T-helper 1 cell (primary cell): ENCODE measurements at places on chromosomes 5 and 9.

- no peak for DNase-seq
These were observed 21.7 kb downstream of the SLC6A18 start for GRCh38 chr5:1246711-1247431.

- peak; percentile 45 for DNase-seq
These were observed 130.3 kb downstream of the CDC42SE2 start for GRCh38 chr5:131394128-131394527.

DNA sequence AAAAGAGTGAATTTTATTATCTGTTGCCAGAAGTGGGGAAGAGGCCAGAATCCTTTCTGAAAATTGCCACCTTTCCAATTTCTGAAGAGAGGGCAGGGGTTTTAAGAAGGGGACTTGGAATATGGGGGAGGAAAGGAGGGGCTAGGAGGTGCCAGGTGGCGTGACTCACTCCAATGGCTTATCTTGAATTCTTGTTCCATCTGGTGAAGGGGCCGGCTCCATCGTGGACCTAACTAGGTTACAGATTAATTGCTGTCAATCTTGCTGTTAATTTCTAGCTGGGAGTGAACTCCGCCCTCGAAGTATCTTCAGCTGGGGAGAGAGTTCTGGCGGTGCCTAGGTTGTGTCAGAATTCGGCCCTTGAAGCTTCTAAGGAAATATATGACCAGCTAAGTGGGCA is 138.7 kb downstream of the YTHDC2 start:
- DNase-seq = no peak

GRCh38 chr9:114357360-114357759 is 27.7 kb downstream of the ORM2 start:
- no peak for DNase-seq

DNA sequence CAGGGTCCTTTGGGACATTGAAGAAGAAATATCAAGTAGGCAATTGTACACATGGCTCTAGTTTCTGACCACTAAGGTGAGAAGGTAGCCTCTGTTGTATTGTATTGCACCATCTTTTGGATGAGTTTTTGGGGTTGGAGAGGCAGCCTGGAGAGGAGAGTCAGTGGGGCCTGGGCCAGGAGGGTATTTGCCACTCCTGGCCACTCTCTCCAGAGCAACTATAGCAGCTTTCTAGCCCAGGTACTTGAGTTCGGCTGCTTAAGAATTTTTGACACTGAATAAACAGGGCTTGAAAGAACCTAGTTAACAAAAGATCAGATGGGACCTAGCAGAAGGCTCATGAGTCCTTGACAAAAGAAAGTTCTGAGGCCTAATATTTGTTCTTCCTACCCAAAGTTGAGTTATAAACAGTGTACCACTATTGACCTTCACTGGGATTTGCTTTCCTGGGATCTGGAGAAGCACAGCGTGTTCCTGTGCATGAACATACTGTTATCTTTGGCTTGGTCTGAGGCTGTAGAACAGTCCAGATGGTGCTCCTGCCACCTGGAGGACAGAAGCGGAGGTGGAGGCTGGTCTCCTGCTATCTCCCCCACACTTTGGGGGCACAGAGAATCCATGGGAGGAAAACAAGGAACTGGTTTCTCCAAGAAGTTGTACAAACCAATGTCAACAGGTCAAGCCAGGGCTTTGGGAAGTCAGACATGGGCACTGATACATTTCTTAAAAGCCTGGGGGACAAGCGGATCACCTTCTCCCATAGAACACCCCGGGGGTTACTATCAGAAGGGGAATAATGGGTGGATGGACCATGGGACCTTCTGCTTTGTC is 110.4 kb upstream of the LIFR start:
- no peak for DNase-seq

DNA sequence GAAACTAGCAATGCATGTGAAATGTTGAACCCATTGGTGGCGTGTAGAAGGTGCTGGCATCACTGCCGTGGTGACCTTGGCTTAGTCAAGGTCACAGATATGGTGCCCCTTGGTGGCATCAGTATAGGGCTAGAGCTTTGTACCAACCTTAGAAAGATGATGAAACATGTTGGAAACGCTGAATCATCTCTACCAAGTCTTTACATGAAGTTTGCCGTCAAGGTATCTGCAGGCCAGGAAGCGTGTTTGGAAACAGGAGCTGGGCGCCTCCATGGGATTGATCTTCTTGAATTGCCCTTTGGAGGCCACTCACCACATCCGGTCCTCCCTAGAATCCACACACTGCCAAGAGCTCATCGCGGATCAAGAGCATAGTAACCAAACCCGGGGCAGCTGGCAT is 16.9 kb upstream of the BOD1 start:
- no peak for DNase-seq

DNA sequence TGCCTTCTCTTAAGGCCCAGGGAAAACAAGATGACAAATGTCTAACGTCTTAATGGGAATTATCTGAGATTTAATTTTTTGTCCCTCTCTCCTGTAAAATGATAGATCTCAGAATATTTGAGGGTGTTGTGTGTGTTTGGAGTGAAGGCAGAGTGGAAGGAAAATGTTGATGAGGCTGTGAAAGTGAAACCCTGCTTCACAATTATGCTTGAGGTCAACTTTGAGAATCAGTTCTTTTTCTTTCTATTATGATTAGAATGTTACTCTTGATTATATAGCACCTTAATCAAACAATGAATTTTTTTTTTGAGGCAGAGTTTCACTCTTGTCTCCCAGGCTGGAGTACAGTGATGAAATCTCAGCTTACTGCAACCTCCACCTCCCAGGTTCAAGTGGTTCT is 5.5 kb upstream of the LOX start:
- DNase-seq = no peak

- DNase-seq = no peak
These were observed 25.7 kb upstream of the CDKN2AIPNL start for GRCh38 chr5:134437340-134437846.

- no peak for DNase-seq
These were observed 63.5 kb downstream of the MPDZ start for GRCh38 chr9:13215791-13216554.

GRCh38 chr5:66992547-66992946 is 204.1 kb downstream of the CD180 start:
- DNase-seq = no peak

DNA sequence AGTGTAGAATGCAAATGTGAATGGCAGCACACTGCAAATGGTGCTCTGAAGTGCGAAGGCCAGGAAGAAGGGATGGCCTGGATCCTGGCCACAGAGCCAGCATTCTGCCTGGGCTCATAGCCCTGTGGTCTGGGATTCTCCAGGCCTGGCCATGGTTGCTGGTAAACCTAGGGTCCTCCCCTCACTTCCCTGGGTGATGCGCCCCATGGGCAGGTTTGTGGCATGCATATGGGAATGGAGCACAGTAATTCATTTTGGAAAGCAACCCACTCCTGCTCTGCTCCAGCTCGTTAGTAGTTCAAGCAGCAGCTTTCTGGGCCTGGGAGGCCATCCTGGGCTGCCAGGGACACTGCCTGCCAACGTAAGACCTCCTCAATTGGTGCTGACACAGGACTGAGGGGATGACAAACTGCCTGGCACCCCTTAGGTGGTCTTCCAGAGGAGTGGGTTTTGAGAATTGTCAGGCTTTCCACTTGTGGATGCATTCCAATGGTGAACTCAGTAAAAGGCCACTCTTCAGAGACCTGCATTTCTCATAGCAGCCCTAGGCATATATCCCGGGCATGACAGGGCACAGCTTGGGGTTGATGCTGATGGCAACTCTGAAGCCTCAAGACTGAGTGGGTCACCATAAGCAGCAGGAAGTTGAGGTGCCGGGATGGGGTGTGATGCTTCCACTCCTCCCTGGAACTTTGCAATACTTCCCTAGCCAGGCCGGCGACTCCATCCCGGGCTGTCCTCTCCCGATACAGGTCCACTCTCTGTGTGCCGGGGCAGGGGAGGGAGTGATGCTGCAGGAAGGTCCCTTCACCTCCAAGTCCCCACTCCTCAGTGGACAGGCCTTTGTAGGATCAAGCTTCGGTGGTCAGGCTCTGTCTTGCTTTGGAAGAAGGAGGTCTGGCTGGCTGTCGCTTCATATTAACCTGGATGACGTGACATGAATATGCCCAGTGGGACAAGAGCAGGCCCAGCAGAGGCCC is 1.2 kb upstream of the SLC25A48 start:
- no peak for DNase-seq

GRCh38 chr9:4152101-4152600 is 147.7 kb downstream of the GLIS3 start:
- DNase-seq = no peak

DNA sequence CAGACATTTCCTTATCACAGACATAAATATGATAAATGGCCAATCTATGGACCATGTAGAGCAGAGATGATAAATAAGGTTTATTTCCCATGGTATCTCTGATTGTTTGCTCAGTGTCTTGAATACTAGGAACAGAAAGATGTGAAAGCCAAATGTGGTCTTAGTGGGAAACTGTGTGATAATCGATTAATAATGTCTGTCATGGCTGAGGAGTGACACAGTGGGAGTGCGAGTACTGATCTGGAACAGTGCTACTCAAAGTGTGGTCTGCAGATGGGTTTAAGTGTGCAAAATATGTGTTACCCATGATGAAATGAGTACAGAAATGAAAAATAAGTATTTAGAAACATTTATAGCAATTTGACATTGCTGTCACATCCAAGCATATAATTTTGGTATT is 92.5 kb downstream of the PTTG1 start:
- DNase-seq = no peak

DNA sequence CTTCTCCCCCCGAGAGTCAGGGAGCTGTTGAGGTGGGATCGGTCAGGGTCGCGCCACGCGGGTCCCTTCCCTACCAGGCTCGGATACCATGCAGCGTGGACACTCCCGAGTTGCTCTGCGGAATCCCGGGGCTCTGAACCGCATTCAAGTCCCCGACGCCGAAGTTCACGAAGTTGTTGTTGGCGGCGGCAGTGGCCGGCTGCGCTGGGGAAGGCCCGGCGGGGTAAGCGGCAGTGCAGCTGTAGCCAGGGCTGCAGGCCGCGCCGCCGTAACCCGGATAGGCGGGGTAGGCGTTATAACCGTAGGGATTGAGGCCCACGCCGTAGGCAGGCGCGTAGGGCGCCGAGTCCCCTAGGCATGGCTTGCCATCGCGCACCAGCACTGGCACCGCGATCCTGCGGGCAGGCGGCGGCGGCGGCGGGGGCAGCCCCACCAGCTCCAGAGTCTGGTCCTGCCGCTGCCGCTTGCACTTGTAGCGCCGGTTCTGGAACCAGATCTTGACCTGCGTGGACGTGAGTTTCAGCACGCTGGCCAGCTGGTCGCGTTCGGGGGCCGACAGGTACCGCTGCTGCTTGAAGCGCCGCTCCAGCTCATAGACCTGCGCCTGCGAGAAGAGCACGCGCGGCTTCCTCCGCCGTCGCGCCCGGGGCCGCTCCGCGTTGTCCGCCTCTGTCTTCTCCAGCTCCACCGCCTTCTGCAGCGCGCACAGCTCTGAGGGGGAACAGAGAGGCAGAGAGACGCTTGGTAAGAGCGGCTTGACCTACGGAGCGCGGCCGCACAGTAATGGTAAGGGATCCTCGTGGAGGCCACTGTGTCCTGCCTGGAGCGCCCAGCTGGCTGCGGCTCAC is 2.3 kb downstream of the NKX2-5 start:
- no peak for DNase-seq

GRCh38 chr9:130104491-130105193 is 50.9 kb downstream of the GPR107 start:
- DNase-seq = no peak

DNA sequence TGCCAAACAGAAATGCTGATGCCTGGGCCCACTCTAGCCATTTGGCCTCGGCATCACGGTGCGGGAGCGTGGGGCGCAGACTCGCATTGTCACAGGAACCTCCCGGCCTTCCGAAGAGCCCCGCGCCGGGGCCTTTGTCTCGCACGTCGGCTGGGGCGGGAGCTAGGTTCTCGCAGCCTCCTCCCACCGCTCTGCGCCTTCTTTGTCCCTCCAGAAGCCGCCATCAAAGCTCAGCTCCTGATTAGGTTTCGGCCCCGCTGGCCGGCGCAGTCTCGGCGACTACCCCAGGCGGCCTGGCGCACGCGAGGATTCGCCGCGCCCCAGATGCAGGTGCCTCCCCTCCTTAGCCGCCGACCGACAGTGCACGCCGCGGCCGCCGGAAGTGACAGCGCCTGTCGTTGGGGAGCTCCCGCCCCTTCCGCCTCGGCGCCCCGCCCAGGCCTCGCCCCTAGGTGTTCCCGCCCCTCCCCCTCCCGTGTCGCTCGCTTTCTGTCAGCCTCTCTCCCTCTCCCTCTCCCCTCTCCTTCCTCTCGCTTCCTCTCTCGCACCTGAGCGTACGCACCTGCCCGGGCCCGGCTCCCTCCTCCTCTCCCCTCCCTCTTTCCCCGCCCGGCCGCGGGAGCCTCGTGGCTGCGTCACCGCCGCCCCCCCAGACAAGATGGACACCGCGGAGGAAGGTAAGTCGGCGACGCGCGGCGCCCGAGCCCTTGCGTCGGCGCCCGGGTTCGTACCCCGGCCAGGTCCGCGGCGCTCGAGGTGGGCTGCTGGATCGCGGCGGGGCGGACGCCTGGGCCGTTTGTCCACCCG is at the start of gene MARCHF6:
TSS of gene MARCHF6 (plus strand) at position 455 of the 807 bp plus-strand sequence. CDS start at position 659, 204 bp downstream.
- peak; percentile 94 for DNase-seq

DNA sequence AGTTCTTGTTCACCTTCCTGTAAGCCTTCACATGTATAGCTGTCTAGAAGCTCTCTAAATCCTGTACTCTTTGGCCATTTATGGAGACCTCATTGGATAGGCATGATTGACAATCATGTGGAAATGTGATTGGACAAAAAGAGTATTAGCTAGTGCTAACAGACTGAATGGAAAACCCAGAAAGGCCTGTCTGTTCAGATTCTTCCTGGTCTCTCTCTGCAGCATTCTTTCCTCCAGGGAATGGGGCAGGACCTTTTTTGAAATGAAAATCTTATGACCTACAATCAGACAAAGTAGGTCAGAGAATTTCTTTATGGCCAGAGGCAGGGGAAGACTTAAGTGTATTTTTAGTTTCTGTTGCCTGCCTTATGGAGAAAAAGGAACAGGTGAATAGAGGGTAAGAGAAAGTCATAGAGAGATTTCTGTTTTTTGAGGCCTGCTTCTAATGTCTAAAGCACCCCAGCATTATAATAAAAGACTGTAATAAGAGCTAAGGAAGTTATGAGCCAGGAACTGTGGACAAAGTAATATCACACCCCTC is 152.4 kb upstream of the CCDC152 start:
- DNase-seq = no peak

GRCh38 chr5:132462856-132463745 is 27.5 kb downstream of the IRF1 start:
- no peak for DNase-seq

GRCh38 chr9:97806721-97807120 is 46.3 kb upstream of the FOXE1 start:
- DNase-seq = no peak

GRCh38 chr9:136122425-136123383 is 4.0 kb upstream of the TMEM250 start:
- DNase-seq = peak; percentile 49

- no peak for DNase-seq
These were observed 459.9 kb upstream of the ZNF462 start for GRCh38 chr9:106403081-106403480.

- no peak for DNase-seq
These were observed 81.6 kb upstream of the HAND1 start for GRCh38 chr5:154559398-154560276.

DNA sequence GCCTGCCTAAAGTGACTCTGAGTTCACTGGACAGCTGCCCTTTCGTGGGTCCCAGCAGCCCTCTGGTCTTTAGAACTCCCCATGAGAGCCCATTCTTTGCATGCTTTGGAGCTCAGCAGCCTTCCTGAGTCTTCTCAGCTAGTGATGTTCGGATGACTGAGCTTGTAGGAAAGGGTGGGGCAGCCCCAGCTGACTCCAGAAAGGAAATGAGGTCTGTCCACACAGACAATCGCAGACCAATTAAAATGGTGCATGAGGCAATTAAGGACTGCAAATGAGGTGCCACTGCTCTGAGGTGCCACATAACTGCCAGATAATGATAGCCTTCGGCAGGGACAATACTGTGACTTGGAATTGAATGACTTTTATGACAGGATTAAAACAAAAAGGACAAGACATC is 25.4 kb upstream of the TOMM5 start:
- DNase-seq = no peak
